ENCODE measurements at places on chromosomes 12 and 14.

GRCh38 chr14:31029016-31029970 lies 3.1 kb upstream of the STRN3 start:
- DNase-seq = no peak

GRCh38 chr12:54010053-54010971 lies 1.5 kb downstream of the HOXC8 start:
- DNase-seq = no peak

- no peak for DNase-seq
Measured at GRCh38 chr14:41597647-41598046, 9.0 kb upstream of the LRFN5 start.

DNA sequence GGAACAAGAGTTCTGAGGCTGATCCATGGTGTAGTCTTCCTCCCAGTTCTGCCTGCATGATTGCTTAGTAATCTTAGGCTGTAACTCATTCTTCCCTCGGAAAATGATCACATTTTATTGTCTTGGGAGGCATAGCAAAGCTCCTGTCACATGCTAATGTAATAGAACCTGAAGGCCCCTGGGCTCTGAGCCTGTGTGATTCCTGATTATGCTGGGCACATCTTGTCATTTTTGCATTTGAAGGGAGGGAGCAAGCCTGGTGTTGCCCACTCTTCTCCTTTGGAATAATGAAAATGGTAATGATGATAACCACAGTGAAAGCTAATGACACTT lies 215.4 kb downstream of the MSRB3 start:
- no peak for DNase-seq

DNA sequence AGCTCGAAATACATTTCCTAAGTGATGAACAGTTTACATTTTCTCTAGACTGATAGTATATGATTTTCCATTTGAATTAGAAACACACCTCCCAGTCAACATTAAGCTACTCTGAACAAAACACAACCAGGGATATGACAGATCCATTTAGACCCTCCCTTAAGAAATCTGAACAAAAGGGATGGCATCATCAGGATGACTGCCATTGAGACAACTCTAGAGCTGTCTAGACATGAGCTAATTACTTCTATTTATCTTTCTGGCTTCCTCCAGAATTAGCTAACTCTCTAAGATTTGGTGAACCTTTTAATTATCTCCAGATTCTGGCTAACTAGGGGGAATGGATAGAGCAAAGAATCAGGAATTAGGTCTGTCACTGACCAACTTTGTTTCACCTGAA lies 92.9 kb upstream of the IGF1 start:
- no peak for DNase-seq

DNA sequence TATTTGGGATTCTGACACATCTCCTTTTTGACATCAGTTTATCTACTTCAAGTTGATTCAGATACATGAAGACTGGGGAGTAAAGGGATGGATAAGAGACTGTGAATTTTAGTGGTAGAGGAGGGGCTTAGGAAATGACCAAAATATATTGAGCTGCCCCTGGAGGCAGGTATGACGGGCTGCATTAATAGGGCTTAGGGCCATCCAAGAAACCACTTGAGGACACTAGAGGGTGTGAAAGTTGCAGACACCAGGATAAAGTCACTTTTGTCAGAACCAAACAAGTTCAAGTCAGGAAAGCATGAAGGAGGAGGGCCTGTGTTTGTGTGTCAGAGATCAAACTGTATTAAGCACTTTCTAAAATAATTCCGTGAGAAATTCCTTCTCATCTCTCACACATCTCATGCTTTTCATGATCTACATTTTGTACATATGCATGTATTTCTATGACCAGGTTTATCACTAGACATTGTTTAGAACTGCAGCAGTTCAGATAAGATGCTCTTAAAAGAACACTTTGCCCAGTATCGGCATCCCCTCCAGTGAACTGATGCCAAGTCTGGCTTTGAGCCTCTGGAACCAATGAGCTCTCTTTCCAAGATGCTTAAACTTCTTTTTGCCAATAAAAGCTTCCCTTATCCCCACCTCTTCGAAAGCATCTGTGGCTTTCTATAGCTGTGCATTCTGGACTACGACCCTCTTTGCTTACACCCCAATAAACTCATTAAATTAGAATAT lies 136.9 kb downstream of the SLC38A1 start:
- peak; percentile 26 for DNase-seq

Data from urothelium cell line (cell line).